Renal cortical epithelial cell (primary cell): ENCODE measurements at places on chromosomes 1 and 21.

DNA sequence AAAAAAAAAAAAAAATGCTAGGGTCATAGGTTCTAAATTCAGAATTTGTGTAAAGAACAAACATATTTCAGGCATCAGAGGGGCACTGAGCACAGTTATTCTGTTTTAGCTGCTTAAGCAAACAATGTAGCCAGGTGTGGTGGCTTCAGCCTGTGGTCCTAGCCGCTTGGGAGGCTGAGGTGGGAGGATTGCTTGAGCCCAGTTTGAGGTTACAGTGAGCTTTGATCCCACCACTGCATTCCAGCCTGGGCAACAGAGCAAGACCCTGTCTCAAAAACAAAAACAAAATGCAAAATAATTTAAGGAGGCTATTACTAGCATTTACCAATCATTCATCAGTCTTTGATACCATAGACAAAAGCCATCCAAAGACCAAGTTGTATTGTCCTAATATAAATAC, 49.7 kb upstream of the CDC42BPA start:
- DNase-seq: no peak

GRCh38 chr1:43750083-43750482, 42.7 kb downstream of the ST3GAL3 start:
- DNase-seq: peak; percentile 28

GRCh38 chr1:147124266-147124665, 48.0 kb downstream of the PRKAB2 start:
- no peak for DNase-seq

DNA sequence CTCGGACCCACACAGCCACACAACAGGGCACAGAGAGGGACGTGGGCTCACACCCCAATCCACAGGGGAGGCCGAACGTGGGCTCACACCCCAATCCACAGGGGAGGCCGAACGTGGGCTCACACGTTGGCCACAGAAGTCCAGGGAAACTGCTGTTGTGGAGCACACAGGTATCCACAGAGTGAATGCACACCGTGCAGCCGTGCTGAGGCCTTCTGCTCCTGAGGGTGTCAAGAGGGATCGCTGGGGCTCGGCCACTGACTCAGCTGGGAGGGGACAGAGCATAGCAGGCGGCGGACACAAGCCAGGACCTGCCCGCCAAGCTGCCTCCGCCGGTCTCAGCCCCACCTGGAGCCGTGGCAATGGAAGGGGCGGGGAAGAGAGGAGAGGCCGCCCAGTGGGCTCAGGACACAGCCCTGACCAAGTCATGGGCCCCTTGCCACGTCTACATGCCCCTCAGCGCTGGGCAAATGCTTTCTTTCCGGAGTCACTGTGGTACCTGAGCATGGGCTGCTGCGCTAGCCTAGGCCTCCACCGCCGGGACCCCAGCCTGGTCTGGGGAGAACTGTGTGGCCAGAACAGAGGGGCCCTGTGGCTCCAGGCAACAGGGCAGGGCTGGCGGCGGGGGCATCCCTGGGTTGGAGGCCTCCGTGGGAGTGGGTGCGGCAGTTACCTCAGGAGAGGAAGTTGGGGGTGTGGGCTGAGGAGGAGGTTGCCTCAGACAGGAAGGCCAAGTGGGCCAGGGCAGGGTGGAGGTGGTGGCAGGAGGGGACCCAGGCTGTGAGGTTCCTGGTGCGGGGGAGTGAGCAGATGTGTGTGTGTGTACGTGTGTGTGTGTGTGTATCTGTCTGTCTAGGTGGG, 1.2 kb downstream of the SYTL1 start:
- no peak for DNase-seq

- no peak for DNase-seq
Observed at GRCh38 chr1:227416156-227416830, 98.0 kb upstream of the CDC42BPA start.

DNA sequence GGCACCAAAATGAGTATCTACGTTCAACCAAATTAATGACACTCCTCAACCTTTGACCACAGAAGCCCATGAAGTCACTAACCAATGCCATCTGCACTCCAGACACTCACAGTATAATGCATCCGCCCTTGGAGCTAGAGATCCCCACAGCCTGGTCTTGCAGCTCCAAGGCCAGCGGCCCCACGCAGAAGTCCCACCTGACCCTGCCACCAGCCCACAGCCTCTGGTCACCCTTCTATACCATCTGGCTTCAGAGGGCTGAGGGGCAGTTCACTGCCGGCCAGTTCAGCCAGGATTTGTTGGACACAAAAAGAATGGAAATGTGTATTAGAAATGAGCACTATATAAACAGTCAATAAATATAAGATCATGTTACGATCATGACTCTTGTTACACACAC, 211.2 kb downstream of the RRAGC start:
- no peak for DNase-seq

GRCh38 chr1:55519276-55519675, 304.1 kb upstream of the USP24 start:
- DNase-seq: no peak

DNA sequence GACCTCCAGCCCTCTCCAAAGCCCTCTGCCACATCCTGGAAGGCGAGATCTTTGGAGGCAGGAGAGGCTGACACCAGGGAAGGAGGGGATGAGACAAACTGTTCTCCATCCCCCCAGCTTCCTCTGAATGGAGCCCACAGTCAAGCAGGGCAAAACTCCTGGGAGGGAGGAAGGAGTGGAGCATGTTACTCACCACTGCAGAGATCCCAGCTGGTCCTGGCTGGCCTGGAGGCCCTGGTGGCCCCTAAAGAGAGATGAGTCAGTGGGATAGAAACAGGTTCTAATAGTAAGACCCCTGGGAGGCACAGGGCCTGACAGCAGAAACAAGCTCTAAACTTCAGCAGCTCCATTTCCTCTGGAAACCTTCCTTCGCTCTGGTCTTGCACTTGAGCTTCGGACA, 14.0 kb upstream of the PEF1 start:
- no peak for DNase-seq

- DNase-seq: no peak
Observed at GRCh38 chr1:207444514-207445217, 9.5 kb upstream of the CR2 start.

DNA sequence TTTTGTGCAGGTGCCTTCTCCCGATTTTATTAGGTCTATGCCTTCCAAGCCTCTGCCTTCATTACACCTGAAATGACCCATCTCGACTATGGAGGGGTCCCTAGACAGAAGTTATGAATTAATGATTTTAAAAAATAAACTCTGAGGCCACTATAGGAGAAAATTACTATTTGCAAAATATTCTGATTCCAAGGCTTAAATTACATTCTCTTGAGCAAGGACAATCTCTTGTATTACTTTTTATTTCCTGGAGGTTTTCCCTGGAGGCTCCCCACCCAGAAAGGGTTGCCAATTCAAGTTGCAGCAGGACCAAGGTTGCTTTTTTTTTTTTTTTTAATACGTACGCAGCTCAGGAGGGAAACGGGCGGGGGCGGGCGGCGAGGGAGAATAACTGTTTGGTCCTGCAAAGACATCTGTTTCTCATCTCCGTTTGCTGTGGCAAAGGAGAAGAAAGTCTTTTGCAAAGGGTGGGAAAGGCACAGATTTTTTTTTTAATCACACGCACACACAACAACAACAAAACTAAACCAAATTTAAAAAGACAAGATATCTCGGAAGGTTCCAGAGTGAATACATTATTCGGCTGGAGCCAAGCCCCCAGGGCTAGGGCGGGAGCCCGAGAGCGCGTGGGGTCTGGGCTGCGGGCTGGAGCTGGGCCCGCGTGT, 618 bp upstream of the SERTAD4 start:
- no peak for DNase-seq

DNA sequence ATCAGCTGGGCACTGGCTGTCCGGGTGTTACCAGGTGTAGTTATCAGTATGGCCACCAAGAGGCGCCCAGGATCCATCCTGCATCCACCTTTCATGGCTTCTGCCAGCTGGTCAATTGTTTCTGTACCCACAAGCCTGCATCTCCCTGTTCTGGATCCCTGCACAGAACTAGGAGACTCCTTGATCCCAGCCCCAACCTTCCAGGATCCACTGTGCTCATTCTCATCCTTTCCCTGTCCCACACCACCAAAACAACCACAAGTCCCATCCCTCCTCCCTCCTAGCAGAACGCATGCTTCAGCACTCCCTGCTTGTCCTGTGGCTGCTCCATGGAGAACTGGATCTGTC, 27.2 kb upstream of the FOXE3 start:
- peak; percentile 50 for DNase-seq

DNA sequence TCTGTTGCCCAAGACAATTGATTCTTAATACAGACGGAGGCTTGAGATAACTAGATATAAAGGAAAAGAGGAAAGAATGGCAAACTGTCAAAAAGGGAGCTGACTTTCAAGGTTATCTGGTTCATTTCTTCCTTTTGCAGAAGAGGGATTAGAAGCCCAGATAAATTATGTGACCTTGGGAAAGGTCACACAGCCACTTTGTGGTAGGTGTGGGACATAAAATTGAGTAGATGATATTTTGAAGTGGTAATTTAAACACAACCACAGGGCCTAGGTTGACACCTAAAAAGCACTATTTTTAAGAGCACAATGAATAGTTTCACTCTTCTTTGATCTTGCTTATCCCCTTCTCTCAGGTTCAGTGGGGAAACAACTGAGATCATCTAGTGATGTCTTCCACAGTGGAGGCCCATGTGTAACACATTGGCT, 16.9 kb upstream of the KIAA0040 start:
- DNase-seq: no peak

- no peak for DNase-seq
Observed at GRCh38 chr21:14998336-14998735, 66.5 kb downstream of the NRIP1 start.

- no peak for DNase-seq
Observed at GRCh38 chr1:8077602-8078001, 51.5 kb upstream of the ERRFI1 start.
